NCI-H2107 (cell line): ENCODE measurements at places on chromosomes 7 and 10.

GRCh38 chr10:113320211-113320610 is 232.6 kb upstream of the HABP2 start:
- DNase-seq: no peak

- DNase-seq: no peak
Measured at GRCh38 chr10:115525141-115525540, 432.0 kb downstream of the ATRNL1 start.

GRCh38 chr10:19819419-19820033 is 3.3 kb downstream of the PLXDC2 start:
- no peak for DNase-seq

DNA sequence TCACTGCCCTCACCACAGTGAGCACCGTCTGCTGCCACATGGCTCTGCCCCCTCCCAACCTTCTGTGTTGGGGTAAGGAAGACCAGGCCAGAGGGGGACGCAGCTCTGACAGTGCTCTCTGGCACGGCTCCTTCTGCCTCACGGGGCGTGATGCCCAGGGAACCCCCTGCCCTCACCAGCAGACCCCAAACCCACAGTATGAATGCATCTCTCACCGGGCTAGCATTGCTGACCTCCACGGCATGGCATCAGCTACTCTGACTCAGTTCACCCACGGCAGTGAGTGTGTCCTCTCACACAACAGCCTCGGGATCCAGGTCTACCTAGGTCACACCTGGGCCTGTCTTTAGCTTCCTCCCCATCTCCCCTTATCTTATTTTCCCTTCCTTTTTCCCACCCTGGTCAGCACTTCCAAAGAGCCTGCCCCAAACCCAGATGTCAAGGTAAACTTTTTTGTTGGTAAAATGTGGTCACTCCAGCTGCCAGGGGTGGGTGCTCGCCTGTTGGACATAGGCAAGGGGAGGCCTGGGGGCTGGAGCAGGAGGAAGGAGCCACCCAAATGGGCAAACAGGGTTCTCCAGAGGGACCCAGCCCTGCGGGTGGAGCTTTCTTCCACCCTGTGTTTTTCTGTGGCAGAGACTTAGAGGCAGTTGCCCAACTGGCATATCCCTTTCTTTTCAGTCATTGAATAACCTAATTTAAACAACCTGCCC is 4.4 kb downstream of the CALML3 start:
- DNase-seq: no peak

DNA sequence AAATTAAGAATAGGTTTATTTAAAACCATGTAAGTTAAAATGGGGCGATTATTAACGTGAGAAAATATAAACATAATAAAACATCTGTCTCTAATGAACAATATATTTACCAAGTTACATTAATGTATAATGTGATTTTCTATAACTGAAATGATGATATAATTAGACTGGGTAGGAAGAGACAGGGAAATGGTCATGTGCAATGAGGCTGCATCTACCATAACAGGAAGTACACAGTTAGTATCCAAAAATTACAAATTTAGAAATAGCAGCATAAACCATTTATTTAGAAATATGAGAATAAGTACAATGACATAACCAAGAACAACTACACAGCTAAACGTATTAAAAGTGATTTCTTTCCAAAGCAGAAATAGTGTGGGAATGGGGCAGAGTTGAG is 25.8 kb upstream of the BET1 start:
- no peak for DNase-seq

GRCh38 chr10:49398000-49398861 is 2.3 kb upstream of the DRGX start:
- no peak for DNase-seq

DNA sequence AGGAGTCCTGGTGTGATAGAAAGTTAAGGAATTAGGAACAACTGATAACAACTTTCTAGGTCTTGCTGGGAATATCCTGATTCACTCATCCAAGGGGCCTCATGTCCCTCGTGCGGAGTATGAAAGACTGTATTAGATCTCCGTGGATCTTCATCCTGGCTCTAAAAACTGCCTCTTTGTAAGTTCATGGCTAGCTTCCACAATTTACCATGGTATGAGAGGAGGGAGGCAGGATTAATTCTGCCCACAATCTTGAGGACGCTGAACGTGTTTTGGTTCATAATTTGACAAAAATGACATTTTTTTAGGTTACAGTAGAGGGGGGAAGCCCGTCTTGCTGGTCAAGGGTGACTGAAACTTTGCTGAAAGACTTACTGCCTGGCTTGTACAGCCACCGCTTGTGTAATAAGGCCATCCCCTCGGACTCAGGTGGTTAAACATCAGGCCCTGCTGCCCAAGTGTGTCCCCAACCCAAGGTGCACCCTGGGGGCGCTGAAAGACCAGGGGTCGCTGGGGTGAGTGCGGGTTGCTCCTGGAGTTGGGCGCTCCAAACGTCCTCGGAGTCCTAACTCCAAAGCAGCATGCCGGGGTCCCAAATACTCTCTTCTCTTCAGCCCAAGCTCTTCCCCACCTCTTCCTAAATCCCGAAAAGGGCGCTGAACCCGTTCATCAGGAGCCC is 733 bp downstream of the HIBADH start:
- no peak for DNase-seq

DNA sequence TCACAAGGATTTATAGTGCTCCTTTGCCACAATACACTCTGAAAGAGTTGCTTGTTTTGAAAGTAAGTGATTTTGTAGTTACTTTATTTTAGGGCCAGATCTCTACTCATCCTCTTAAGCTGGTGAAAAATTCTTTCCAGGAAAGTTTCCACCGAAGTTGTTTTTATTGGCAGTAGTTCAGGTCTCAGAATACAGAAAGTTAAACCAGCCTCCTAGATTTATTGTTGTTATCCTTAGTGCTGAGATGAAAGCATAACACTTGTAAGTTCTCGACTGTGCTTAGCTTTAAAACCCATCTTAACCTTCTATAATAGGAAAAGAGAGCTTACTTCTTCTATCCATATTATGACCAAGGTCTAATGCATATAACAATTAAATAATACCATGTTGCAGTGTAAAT is 5.5 kb downstream of the AP3M1 start:
- no peak for DNase-seq

GRCh38 chr7:102463841-102464576 is 654 bp downstream of the ALKBH4 start:
- DNase-seq: no peak

- no peak for DNase-seq
Measured at GRCh38 chr10:121268863-121269432, 329.3 kb downstream of the FGFR2 start.

DNA sequence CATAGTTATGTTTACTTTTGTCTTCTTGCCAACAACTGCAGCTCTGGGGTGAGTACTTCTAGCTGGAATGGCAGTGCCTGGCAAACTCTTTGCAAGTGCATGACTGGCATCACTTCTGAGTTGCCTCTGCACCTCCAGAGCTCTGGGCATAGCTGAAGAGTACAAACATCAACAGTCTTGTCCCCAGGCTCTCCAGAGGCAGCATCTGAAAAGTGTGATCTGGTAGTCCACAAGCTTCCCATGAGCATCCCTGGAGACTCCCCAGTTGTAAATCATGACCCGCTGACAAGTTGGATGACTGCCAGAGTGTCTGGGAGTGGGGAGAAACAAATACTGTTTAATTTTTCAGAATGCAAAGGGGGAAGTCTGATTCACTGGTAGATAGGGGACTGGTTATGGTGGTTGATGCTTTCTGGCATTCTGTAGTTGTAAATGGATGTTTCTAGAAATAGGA is 138.9 kb upstream of the CDK13 start:
- no peak for DNase-seq

- no peak for DNase-seq
Measured at GRCh38 chr10:59913547-59914237, 7.3 kb upstream of the CCDC6 start.

DNA sequence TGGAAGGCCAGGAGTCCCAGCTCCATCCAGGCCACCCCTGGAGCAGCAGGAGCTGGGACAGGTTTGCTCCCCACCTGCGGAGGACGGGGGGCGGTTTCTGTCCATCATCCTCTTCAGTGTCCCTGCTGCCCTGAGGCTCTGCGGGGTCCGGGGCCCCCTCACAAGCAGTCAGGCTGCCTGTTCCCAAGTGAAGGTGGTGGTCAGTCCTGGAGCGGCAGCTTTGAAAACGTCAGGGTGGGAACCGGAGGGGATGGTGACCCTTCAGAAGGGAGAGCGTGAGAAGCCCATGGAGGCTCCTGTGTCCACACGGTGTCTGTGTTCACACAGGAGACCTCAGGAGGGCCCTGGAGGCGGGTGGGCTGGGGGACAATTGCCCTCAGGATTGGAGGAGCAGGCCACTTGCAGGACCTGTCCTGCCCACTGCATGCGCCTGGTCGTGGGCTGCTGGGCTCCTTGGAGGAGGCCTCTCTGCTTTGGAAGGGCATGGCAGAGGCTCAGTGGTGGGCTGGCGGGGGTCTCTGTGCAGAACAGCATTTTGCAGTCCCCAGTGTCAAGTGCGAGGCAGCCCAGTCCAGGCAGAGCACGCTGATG is 49.3 kb upstream of the INPP5A start:
- DNase-seq: no peak

GRCh38 chr7:28955718-28956607 is 2.2 kb downstream of the TRIL start:
- peak; percentile 35 for DNase-seq

DNA sequence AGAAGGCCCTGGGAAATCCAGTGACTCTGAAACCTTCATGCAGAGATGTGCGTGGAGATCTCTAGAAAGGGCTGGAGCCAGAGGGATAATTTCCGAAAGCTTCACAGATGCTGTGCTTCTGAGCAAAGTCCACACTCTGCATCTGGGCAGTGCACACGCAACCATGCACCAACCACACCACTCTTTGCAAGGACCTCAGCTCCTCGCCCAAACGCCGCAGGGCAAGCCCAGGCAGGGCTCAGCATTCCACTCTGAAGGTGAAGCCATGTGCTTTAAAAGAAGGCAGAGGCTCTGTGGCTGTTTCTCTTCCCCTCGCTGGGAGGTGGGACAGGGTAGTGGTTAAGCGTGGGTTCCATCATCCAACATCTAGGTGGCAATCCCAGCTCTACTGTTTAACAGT is 48.4 kb downstream of the ASB13 start:
- no peak for DNase-seq

DNA sequence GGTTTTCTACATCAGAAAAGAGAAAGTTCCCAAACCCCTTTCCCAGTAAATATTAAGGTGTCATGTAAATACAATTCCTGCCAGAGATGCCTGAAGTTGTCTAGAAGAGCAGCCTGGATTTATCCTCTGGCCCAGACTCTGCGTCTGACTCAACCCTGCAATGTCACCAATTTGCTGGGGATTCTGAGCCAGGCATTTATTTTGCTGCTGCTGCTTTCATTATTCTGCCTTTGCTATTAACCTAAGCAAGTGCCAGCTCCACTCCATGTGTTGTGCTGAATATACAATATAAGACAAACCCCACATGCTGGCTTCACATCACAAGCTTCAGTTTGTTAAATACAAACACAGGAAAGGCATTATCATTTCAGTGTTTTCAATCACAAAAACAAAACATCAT is 59.1 kb downstream of the ELAPOR2 start:
- DNase-seq: no peak

DNA sequence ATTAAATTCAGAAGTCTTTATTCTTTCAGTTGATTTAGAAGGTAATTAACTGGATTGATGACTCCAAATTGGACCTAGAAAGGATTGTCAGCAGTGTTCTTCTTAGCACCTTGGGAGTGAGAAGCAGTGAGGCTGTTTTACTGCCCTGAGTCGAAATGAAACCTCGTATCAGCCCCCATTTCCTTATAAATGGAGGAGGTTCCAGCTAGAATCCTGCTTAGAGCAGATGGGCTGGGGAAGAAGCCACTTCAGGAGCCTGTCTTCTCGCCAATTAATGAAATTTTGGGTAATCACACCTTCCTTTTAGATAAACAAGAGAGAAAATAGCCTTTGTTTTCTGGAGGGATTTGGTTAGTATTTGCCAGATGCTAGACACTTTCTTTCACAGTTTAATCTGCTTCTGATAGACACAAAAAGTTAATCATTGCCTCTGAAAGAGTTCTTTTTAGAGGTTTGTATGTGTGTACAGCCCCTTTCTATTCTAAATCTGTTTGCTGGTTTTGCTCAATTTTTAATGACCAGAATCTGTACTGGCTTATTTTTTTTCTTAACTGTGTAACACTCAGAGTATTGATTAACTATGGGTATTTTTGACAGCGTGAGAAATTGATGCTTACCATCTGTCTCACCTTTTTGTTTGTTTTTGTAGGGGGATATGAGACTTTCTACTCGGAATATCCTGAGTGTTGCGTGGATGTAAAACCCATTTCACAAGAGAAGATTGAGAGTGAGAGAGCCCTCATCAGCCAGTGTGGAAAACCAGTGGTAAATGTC is 4.6 kb downstream of the DUSP5 start:
- DNase-seq: no peak

DNA sequence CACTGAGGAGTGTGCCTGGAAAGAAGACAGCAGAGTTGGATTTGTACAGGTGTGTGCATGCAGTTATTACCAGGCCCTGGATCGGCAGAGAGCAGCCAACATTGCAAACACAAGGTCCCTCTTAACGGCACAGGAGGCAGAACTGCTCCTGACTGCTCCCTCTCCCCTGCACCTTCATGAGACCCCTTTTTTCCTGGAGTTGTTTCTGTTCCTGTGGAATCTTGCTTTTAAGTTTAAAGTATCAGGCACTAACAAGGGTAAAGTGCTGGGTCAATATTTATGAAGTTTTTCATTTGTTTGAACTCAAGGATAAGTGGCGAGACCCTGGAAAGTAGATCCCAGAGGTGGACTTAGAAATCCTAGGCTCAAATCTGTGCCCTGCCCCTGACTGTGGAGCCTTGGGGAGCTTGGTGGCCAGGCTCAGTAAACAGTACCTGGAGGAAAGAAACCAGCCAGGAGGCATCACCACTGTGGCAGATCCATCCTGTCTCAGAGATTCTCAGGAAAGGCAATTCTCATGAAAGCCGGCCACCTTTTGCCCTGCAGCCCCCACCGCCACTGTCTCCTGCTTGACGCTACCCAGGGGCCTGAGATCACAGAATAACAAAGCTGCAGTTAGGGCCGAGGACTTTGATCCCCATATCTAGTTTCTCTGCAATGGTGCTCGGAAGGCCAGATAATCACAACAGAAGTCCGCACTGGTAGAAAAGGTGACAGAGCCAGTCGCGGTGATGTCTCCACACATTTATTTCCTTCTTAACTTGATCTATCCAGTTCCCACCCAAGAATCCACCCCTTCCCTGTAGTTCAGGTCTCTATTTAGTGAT is 36.7 kb downstream of the DDC start:
- no peak for DNase-seq

DNA sequence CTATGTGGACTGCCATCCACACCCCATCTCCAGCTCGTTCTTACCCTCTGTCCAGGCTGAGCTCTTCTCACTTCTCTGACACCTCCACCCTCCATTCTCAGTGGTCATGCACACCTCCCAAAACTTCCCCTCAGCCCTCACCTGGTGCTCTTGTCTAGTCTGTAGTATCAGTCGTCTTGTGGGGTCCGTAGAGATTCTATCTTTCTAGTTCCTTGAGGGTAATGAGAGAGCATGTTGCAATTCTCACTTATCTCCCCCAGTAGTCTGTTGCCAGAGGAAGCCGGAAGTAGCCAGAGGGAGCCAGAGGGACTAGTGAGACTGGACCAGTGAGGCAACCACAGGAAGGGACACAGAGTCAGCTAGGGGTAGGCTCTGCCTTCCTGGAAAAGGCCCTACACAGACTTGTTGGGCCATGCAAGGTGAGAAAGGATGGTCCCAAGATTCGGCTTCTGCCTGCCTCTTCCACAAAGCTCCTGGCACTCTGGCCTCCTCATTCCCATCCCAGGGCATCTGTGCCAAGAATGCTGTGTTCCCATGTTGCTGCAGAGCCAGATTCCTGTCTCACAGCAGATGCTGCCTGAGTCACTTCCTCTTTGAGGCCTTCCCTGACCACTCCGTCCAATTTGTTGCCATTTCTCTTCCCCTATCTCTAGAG is 50.6 kb upstream of the DUSP5 start:
- no peak for DNase-seq
